ENCODE measurements at places on chromosomes 12 and 14.

GRCh38 chr12:93448796-93449195 lies 7.0 kb upstream of the UBE2N start:
- no peak for DNase-seq

GRCh38 chr12:123713823-123714585 lies 1.9 kb downstream of the ATP6V0A2 start:
- DNase-seq: no peak

DNA sequence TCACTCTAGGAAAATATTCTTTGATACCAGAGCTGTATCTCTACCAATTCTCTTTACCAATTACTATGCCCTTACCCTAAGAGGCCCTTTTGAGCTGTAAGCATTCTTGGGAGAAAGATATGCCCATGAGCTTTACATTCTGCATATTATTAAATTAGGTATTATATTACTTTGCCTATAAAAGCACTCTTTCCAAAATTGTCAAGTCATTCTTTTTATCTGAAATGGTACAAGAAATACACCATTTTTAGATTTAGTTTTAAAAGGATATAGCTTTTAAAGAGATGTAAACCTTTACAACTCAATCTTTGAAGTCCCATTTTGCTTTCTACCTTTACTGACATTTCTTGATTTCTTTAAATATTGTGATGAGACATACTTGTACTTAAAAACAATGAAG lies 343.5 kb downstream of the C12orf50 start:
- DNase-seq: no peak

- DNase-seq: no peak
These were observed 145.0 kb downstream of the RIMBP2 start for GRCh38 chr12:130571089-130571488.

GRCh38 chr14:90050271-90050670 lies 11.5 kb upstream of the KCNK13 start:
- DNase-seq: no peak

DNA sequence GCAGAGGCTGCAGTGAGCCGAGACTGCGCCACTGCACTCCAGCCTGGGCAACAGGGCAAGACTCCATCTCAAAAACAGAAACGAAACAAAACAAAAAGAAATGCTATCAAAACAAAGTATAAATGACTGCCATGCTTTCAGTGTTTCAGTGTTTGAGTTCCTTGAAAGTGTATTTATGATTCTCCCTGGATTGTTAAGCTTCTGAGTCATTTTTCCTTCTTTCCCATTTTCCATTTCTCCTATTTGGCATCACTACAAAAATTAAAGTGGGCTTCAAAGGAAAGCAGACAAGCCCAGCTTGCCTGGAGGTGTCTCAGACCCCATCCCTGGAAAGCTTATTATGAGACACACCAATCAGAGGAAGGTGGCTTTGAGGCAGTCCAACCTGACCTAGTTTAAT lies 35.1 kb downstream of the NIN start:
- no peak for DNase-seq

- DNase-seq: no peak
These were observed 92.2 kb upstream of the DAAM1 start for GRCh38 chr14:59096303-59096702.

- peak; percentile 37 for DNase-seq
These were observed 191.5 kb downstream of the SLC5A8 start for GRCh38 chr12:101018540-101018939.

DNA sequence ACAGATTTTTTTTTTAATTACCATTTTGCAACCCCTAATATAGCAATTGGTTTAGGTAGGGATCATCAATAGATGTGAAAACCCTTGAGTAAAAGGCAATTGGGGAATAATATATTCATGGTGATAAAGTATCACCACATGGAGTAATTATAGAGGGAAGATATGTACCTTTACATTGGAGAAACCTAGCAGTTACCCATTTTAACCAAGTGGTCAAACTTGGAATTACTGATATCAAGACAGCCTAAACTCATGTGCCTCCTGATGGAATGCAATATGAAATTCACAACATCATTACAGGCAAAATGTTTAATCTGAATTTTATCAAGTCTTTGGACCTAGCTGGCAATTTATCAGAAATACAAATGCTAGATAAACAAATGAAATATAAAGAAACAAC lies 6.7 kb upstream of the SLC10A1 start:
- no peak for DNase-seq

- DNase-seq: no peak
These were observed 5.4 kb upstream of the ERO1A start for GRCh38 chr14:52700701-52701172.

DNA sequence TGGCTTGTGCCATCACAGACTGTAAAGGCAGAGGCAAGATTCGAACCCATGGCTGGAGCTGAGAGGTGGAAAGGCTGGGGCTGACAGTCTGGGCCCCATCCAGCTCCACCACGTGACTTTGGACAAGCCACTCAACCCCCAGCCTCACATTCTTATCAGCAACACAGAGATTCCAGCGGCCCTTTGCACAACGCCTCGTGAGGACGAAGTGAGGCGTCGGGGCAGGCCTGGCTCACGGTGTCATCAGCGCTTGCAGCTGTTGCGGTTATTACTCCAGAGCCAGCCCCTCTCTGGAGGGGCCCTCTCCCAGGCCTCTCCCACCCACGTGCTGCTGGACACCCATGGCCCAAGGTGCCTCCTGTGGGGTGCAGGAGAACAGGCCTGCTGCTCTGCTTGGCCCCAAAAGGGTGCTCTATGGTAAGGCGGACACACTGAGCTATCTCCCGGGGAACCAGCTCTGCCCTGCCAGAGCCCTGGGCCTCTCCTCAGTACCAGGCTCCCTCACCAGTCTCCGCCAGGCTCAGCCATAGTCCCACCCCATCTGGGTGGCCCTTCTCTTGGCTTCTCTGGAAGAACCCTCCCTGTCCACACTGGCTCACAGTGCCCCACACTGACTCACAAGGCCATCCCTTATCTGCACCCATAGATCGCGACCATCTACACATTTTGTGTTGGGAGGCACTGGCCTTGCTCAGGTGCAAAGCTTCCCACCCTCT lies 21.1 kb downstream of the CHGA start:
- DNase-seq: no peak

DNA sequence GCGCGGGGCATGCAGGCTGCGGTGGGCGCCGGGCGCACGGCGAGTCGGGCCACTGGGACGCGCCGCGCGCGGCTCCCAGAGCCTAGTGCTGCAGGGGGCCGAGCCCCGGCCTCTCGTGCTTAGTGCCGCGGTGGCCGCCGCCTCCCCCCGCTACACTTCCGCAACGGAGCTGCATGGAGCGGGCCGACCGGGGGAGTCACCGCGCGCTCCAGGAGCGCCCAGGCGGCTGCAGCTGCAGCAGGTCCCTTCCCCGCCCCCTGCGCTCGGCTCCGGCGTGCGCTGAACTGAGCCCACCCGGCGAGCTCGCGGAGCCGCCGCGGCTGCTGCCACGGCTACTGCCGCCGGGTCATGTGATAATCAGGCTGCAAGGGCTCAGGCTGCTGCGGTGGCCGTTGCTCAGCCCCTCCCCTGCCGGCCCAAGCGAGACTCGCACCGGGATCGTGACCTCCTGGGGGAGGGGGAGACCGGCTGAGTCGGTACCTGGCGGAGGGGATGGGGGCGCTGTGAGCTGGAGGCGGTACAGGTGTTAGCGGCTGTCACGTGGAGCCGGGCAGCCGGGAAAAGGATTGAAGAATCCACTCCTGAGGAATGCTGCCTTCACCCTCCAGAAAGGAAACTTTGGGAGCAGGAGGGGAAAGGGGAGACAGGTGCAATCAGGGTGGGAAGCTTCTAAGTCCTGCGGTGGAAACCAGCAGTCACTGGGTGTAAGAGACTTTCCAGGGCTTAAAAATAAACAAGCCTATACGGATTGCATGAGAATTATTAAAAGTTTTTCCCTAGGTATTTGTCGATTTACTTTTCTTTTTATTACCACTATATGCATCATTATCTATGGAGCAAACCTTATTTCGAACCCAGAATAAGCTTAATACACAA lies at the start of gene PPM1H:
PPM1H (minus strand) TSS at position 352 of the 876 bp plus-strand sequence. CDS start 414 bp downstream, outside the sequence.
- no peak for DNase-seq

DNA sequence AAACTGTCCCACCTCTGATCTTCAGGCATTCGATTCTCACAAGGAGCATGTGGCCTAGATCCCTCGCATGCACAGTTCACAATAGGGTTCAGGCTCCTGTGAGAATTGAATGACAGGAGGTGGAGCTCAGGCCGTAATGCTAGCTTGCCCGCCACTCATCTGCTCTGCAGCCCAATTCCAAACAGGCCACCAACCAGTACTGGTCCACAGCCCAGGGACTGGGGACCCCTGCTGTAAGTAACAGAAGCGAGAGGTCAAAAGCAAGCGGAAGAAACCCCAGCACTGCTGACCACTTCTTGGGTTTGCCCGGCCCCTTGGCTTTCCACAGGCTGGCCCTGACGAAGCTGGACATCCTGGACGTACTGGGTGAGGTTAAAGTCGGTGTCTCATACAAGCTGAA lies 8.5 kb upstream of the SIVA1 start:
- DNase-seq: no peak

DNA sequence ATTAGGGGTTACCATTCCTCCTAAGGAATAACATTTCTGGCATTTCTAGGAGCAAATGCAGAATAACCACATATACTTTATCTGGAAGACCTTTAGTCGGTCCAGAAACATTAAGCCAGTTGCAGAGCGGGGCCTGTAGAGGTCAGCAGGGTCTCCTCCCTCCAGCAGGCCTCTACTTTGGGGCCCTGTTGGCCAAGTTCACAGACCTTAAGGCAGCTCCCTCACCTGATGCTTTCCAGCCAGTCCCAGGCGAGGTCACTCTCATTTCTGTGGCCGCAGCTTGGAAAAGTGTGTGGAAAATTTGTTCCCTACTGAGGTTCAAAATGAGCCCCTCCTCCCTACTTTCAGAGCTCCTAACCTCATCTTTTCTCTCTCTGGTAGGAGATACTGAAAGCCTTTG lies 74.1 kb downstream of the ESR2 start:
- no peak for DNase-seq

- DNase-seq: no peak
These were observed 751.3 kb downstream of the SLC6A15 start for GRCh38 chr12:84161296-84161695.

GRCh38 chr12:16198884-16199283 lies 78.6 kb downstream of the SLC15A5 start:
- DNase-seq: no peak

DNA sequence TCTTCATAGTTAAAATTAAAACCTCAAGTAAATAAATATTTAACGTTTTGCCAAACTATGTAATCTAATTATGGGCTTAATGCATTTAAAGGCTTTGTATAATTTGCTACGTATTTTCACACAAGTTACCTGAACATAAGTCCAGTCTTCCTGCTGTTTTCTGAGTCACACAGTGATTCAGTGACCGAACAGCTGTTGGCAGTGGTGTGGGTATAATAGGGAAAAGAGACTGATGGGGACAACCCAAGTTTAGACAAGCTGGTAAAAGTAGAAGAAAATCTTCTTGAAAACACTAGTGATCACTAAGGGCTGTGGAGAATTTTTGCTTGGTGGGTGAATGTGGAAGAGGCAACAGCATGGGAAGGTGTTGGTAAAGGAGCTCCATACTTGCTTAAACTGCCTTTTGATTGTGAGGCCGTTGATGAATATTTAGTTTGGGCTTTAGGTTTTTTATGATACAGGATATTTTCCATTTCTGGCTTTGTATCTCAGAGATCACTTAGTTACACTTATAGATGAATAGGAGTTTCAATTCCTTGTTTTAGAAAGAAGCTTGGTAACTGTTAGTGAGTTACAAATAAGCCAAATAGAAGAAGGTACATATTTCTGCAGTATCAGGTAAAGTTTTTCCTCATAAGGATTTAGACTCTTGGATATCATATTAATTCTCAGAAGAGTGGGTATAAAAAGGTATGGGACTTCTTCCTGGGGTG lies 23.9 kb downstream of the LRRK2 start:
- DNase-seq: no peak

GRCh38 chr12:56062996-56063395 lies 17.0 kb upstream of the ERBB3 start:
- no peak for DNase-seq

- no peak for DNase-seq
These were observed 5.7 kb downstream of the PRKAB1 start for GRCh38 chr12:119673634-119674033.

- no peak for DNase-seq
These were observed 242.0 kb upstream of the MDGA2 start for GRCh38 chr14:47917344-47917954.

DNA sequence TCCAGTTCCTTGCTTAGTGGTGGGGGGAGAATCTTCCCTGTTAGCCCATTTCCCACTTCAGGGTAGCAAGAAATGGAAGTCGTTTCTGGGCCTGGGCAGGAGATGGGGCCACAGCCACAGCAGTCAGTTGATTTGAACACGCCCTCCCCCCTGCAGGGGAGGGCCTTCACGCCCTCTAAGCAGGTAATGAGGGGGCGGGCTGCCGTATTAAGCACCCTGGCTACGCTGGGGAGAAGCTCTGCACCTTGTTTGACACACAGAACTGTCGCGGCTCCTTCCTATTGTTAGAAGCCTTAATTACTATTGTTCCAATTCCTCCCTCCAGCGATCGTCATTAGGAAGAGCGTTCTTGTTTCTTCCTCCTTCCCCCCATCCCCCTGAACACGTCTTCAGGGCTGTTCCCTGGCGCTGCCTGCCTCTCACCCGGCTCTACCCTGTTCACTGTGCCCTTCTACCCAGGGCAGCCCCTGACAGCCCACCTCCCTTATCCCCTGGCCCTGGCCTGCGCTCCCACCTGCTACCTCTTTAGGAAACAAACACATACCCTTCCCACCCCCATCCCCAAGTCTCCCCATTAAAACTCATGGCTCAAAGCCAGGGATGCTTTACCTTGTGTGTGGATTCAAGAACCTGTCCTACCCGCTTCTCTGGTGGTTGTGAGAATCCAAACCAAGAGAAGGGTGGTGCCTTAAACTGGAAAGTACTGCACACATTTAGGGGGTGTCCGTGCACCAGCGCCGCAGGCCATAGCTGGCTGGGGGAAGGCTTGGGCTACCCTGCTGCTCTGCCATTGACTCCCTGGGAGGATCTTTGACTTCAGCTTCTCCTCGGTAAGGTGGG lies 137.6 kb downstream of the TSPAN9 start:
- DNase-seq: no peak

- no peak for DNase-seq
These were observed 30.8 kb downstream of the GALNT4 start for GRCh38 chr12:89493670-89494302.

- no peak for DNase-seq
These were observed 9.1 kb upstream of the FAM222A start for GRCh38 chr12:109704371-109705098.

GRCh38 chr14:102868956-102869547 lies 53.4 kb upstream of the AMN start:
- no peak for DNase-seq

DNA sequence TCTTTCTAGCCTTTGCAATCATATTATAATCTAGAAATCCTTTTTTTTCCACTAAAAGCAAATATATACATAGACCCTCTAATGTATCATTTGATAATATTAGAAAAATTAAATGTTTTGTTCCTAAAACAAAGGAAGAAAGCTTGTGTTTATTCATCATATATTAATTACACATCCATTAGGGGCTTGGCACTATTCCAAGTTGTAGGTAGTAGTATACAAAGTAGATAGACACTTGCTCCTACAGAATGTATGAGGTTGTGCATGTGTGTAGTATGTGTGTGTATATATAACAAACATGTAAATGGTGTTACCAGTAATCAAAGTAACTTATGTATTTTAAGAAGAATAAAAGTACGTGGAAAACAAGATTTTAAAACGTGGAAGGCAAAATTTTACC lies 15.0 kb upstream of the KCNMB4 start:
- DNase-seq: no peak

- DNase-seq: no peak
These were observed 113.0 kb downstream of the GLT1D1 start for GRCh38 chr12:128966203-128966810.
